T-helper 9 cell (primary cell): ENCODE measurements at places on chromosomes 3 and 15.

GRCh38 chr3:122085673-122086072 lies 30.5 kb downstream of the CD86 start:
- no peak for DNase-seq

- no peak for DNase-seq
These were observed 5.9 kb downstream of the CAMK2N2 start for GRCh38 chr3:184255291-184256039.

GRCh38 chr15:40932649-40933516 lies 3.7 kb downstream of the DLL4 start:
- no peak for DNase-seq

GRCh38 chr3:156535162-156535627 lies 19.7 kb downstream of the SSR3 start:
- no peak for DNase-seq

- no peak for DNase-seq
These were observed 62.9 kb downstream of the TMEM39A start for GRCh38 chr3:119400466-119400865.

- DNase-seq, result no peak
These were observed 27.6 kb upstream of the FAM3D start for GRCh38 chr3:58693940-58694850.

DNA sequence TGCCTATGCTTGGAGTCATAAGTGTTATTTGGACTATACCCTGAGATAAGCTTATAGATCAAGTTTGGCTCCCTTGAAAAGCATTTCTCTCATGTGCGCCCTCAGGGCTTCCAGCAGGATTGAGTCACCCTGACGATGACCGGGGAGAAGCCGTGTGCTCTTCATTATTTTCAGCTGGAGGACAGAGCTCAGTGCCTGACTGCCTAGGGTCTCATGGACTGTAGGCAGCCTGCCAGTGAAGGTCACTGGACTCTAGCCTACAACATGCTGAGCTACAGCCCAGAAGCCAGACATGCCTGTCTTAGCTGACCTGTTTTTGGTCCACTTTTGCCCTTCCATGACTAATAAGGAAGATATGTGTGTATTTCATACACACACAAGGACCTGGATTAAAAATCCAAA lies 31.6 kb upstream of the NUDT16 start:
- DNase-seq, result no peak

DNA sequence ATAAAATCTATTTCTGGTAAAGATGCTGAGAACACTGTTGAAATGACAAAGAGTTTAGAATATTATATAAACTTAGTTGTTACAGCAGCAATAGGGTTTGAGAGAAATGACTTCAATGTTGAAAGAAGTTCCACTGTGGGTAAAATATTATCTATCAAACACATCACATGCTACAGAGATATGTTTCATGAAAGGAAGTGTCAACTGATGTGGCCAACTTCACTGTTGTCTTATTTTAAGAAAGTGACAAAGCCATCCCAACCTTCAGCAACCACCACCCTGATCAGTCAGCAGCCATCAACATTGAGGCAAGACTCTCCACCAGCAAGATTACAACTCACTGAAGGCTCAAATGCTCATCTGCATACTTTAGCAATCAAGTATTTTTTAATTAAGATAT lies 20.2 kb downstream of the TMEM39A start:
- no peak for DNase-seq

GRCh38 chr15:35293353-35294130 lies 208.4 kb upstream of the NANOGP8 start:
- no peak for DNase-seq

GRCh38 chr3:146177072-146177471 lies 16.1 kb upstream of the PLOD2 start:
- no peak for DNase-seq

DNA sequence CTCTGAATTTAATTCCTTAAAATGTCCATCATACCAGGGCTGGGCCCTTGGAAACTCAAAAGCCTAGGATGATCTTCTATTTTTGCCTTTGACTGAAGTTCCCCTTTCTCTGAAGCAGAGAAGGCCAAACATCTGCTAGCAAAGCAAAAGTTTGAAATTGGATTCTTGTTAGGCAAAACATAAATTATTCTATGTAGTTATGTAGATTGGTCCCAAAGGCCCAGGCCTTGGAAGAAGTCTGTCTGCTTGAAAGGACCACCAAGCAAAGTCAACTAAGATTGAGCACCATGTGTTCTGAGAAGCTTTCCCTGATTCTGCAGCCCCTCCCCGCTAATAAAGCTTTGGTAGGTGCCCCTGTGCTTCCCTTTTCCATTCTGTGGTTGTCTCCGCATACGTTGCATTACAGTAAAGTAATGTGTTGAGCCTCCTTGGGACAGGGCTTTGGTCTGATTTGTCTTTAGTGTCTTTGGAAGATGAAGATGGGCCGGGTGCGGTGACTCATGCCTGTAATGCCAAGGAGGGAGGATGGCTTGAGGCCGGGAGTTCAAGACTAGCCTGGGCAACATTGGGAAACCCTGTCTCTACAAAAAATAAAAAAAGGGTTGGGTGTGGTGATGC lies 56.4 kb downstream of the RPL39L start:
- DNase-seq, result no peak

DNA sequence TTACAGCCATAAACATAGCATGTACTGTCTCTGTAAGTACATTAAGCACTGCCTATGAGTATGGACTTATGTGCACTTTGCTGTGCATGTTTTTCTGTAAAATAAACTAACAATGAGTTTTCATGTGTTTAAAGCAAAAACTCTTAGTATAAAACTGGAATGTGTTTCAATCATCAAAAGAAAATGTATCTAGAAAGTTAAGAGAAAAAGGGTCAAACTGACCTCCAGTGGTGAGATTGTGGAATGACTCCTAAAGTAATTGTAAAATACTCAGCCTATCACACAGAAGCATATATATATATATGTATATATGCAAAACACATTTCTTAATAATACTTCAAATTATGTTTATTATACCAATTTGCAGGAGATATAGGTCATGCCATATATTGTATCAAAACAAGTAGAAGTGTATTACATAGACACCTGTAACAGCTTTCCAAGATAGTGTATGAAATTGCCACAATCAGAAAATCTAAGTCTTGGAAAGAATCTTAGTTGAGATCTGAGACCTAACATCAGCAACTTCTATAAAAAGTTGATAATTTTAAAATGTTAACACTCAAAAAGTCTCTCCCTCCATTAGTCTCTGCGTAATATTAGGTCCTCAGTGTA lies 199.6 kb downstream of the FMN1 start:
- no peak for DNase-seq

GRCh38 chr3:31247850-31248562 lies 284.7 kb upstream of the STT3B start:
- DNase-seq, result no peak

DNA sequence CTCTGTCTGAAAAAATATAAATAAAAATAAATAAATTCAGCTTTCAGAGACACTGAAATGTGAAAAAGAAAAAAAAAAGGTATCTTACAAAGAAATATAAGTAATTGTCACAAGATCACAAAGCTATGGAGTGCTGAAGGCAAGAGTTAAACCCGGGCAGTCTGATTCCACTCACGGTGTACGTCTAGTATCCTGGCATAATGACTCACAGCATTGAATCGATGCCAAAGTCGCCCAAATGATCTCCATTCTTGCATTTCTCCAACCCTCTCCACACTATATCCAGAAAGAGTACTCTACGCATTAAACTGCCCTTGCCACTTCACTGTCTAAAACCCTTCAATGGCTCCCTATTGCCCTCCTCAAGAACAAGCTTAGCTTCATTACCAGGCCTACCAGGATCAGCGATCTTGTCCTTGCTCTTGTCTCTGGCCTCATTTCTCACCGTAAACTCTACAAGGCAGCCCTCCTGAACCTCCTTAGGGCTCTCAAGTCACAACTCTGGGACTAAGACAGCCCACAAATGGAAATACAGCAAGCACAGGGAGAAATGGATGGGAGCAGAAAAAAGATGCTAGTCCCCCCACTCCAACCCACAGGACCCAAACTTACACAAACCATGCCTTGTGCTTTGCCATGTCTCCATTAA lies 7.7 kb downstream of the SUCLG2 start:
- DNase-seq, result no peak

GRCh38 chr15:101642361-101642760 lies 9.8 kb downstream of the TM2D3 start:
- no peak for DNase-seq

- DNase-seq, result no peak
These were observed 154.3 kb upstream of the BHLHE40 start for GRCh38 chr3:4824926-4825325.

- no peak for DNase-seq
These were observed 138.8 kb downstream of the THRB start for GRCh38 chr3:24355806-24356205.

GRCh38 chr15:78407608-78408354 lies 30.2 kb upstream of the IREB2 start:
- no peak for DNase-seq
